Naive B cell (primary cell): ENCODE measurements at places on chromosomes 5 and 9.

- DNase-seq = no peak
These were observed 414.1 kb downstream of the ARHGEF28 start for GRCh38 chr5:74040065-74040551.

- no peak for DNase-seq
These were observed 329.6 kb upstream of the RGMB start for GRCh38 chr5:98443881-98444280.

- no peak for DNase-seq
These were observed 907 bp downstream of the HMCN2 start for GRCh38 chr9:130266236-130267098.

DNA sequence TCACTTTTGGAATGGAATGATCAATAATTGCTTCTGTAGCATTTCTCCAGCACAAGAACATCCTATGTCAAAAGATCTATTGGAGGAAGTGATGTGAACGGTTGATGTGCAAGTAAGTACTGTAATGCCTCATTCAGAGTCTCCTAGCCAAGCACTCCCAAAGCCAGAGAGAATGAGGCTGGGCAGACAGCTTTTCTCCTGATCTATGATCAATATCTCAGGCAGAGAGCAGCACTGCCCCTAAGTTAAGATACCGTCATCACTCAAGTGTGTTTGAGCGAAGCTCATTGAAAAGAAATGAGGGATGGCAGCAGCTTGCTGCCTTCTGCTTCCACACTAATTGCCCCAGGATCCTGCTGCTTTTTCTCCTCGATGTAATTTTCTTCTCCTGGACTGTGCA lies 324.1 kb upstream of the GRAMD2B start:
- DNase-seq = no peak

DNA sequence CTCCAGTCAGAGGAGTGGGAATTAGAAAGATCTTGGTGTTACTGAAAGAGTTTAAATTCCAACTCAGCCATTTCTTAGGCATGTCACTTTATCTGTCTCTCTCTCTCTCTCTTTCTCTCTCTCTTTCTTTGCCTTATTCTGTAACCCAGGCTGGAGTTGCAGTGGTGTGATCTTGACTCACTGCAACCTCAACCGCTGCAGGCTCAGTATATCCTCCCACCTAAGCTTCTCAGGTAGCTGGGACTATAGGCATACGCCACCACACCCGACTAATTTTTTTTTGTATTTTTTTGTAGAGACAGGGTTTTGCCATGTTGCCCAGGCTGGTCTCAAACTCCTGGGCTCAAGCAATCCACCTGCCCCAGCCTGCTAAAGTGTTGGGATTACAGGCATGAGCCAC lies 18.3 kb downstream of the RABEPK start:
- DNase-seq = no peak

- DNase-seq = no peak
These were observed 218.4 kb downstream of the CACNA1B start for GRCh38 chr9:138095813-138096518.
